ENCODE measurements at places on chromosomes 7 and 10. TPM values are rescaled to one million over a fixed set of nuclear protein-coding genes. Genes with fewer than 3 reads are reported as not detected.

RNF32 gene
- total RNA-seq: 0.32 TPM

EIF5AL1 gene
- total RNA-seq: 0.21 TPM

EPHA1 gene
- not detected for total RNA-seq

PTPRZ1 gene
- 0.64 TPM for total RNA-seq

SP4 gene
- 2.9 TPM for total RNA-seq

NFE2L3 gene
- total RNA-seq: 10.0 TPM

LLCFC1 gene
- not detected for total RNA-seq

LRGUK gene
- total RNA-seq: not detected

NACAD gene
- 7.1 TPM for total RNA-seq

CNOT4 gene
- 14.8 TPM for total RNA-seq

FAM25A gene
- total RNA-seq: not detected

OR6B1 gene
- total RNA-seq: not detected

ZNF511 gene
- total RNA-seq: 51.8 TPM

OR2A12 gene
- total RNA-seq: not detected

SVOPL gene
- not detected for total RNA-seq

CFAP70 gene
- not detected for total RNA-seq

GRCh38 chr10:59085054-59085453, 91.4 kb upstream of the PHYHIPL start:
- no peak for DNase-seq

DNA sequence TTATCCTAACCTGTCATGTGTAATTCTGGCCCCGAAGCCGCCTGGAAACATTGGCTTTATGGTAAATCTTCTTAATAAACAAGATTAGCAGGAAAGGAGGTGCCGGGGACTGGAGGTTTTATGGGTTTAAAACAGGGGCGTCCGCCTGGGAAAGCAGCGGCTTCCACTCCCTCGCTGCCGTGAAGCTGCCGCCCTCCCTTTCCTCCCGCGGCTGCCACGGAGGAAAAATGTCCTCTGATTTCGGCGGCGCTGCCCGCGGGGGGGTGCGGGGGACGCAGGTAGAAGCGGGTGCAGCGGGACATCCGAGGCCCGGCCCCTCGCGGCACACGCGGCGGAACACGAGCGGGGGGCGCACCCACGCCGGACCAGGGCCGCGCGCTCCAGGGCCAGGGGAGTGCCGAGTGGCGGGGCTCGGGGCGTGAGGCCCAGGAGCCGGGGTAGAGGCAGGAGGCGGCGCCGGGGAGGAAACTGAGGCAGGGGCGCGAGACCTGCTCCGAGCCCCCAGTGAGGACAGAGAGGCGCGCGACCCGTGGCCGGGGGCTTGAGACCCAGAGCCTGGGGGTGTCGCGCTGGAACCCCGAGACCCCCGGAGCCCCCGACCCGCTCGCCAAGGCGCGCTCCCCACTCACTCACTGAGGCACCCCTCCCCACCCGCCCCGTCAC, 993 bp downstream of the PTPRN2 start:
- DNase-seq: no peak

DNA sequence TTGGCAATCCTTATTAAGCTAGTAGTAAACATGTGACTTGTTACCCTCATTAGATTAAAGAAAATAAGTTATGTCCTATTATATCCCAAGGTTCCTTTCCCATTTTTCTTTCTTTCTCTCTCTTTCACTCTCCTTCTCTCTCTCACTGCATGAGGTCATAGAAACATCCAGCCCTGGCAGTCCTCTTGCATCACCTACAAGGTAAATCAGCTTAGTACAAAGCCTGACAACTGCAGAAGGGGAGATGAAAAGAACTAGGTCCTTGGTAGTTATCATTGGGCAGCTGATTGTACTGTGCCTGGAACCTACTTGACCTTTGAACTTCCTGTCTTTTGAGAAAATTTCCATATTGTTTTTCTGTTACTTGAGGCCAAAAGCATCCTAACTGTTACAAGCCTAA, 307.9 kb upstream of the SP8 start:
- DNase-seq: no peak

DNA sequence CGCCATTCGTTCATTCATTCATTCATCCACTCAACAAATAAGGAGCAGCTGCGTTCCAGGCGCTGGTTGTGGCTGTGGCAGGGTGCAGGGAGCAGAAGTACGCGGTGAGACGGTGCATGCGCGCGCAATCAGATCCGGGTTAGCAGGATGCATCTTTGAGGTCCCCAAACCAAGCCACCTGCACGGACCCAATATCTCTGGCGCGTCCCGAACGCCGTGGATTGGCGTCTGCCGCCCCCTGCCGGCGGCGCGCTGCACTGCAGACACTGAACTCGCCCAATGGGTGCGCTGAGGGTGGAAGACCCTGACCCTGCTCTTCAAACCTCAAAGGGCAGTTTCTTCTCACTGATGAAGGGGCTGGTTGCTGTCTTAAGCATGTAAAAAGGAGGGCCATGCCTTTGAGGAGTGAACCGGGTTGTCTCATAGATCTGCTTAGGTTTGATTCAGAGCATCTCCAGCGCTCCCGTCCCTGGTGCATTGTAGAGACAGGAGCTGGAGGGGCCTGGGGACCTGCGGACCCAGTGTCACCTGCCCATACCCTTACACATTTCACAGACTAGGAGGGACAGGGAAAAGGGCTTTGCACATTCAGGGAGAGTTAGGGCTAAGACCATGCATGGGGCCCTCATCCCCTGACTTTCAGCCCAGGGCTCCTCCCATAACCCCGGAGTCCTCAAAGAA, 102.5 kb downstream of the RAMP3 start:
- DNase-seq: no peak

DNA sequence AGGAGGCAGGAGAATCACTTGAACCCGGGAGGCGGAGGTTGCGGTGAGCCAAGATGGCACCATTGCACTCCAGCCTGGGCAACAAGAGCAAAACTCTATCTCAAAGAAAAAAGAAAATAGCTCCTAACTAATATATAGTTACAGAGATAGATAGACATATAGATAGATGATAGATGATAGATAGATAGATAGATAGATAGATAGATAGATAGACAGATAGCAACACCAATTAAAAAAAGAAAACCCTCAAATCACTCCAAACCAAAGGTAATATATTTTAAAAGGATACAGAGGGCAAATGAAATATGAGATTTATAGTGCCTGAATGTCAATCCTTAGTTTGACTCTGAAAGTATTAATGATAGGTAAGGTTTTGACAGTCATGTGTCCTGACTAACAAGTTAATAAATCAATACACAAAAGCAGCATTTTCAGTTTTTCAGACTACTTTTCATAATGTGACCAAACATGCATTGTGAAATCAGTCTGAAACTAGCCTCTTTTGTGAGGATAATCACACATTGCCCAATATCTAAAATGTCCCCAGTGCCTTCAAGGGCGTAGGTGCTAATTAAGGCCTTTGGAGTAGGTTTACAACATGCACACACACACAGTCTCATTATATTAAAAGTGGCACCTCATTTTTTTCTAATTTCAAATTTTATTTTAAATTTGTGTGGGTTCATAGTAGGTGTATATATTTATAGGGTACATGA, 61.2 kb downstream of the BPGM start:
- no peak for DNase-seq

- DNase-seq: no peak
Measured at GRCh38 chr10:124691421-124692099, 52.6 kb downstream of the FAM53B start.

DNA sequence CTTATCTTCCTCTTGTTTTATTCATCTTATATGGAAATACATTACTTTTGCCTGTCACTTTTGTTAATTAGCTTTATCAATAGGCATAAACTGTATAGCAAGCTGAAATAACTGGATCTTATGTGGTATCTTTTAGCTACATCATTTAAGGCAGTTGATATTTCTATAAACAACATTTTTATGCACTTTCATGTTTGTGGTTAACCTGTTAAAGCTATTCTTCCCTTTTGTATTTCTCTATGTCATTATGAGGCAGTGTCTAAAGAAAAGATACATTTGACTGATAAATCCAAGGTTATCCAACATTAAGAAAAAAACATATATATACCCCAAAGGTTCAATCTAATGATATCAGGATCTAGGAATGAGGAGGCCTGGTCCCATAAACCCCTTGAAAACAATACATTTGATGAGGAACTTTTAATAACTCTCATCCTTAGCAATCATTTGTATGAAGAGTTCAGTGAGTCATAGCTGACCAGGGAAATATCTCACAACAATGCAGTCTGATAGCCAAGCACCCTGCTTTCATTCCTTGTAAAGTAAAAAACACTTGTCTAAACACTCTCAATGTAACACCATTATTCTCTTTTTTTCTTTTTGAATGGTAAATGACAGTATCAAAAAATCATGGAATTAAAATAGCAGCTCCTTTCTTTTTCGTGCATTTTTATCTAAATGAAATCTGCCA, 300.9 kb downstream of the NEBL start:
- no peak for DNase-seq

DNA sequence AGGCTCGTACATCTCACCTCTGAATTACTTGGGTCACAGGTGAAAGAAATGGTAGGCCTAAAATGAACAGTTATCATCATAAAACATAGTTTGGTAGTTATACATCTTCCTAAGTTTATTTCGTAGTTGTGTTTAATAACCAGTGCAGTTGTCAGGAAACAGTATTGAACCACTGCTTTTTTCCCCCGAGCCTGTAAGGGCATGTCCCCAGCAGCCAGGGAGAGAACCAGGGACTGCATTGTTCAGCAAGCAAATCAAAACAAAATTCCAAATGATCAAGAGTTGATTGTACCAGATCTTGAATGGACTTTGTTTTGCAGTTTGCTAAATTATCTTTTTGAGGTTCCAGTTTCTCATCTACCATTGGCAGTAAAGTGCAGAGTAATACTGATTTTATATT, 2.4 kb downstream of the EIF4H start:
- DNase-seq: no peak

DNA sequence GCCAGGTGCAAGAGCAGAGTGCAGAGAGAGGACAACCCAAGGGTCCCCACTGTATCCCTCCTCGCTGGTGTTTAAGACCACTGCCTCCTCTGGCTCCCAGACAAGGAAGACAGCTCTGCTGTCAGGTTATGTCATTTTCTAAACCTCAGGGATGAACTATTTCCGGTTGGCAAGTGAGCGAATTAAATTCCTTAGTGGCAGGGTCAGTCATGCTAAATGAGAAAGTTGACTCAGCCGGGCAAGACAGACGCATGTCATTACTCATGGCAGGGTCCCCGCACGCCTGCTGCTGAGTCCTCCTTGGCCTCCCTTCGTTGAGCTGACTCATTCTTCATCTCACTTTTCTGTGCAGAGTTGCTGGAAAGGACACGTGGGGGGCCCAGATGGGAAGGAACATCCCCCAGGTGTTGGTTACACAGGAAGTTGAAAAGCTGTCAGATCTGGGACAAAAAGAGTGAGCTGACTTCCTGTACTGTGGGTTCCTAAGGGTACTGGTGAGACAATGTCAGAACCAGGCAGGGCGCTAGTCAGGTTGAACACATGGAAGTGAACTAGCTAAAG, 47.1 kb upstream of the UCN3 start:
- DNase-seq: no peak

GRCh38 chr10:110506448-110506847, 8.7 kb downstream of the DUSP5 start:
- DNase-seq: no peak

GRCh38 chr7:99311702-99312101, 14.0 kb upstream of the ARPC1A start:
- no peak for DNase-seq

DNA sequence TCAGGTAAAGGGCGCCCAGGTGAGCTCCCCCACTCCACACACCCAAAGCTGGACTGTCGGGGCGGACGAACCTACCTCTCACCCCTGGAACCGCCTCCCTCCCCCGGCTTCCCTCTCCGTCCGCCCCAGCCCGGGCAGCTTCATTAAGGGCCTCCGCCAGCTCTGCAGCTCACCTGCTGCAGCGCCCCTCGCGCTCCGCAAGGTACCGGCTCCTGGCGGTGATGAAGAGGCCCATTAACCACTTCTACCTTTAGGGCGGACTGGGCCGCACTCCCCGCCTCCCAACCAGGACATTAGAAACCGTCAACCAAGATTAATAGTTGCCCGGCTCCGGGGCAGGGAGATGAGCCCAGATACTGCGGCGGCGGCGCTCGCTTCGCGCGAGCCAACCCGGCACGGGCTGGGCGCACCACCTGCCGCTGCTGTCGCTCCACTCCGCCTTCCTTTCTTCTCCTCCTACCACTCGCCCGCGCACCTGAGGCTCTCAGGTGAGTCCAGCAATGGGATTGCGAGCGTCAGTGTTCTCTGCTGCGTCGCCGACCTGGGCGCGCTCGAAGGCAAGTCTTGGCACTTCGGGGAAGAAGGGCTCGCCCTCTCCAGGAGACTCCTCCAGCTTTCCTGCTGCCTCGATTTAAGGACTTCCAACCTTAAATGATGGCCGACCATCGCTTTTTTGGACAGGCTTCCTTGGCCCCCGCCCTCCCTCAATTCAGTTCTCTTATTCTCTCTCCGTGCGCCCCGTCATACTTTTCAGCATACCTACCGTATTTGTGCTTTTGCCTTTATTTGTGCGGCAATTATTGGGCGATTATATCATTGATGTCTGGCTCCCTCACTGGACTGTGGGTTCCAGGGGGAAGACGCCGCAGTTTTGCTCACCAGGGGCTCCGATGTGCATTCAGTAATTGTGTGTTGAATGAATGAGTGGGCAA, 13.6 kb upstream of the KAZALD1 start:
- DNase-seq: no peak

GRCh38 chr10:98224509-98224908, 43.5 kb downstream of the LOXL4 start:
- DNase-seq: no peak

- DNase-seq: no peak
Measured at GRCh38 chr7:2090526-2091520, 141.9 kb downstream of the MAD1L1 start.

- DNase-seq: no peak
Measured at GRCh38 chr10:112768121-112768520, 181.9 kb upstream of the TCF7L2 start.

DNA sequence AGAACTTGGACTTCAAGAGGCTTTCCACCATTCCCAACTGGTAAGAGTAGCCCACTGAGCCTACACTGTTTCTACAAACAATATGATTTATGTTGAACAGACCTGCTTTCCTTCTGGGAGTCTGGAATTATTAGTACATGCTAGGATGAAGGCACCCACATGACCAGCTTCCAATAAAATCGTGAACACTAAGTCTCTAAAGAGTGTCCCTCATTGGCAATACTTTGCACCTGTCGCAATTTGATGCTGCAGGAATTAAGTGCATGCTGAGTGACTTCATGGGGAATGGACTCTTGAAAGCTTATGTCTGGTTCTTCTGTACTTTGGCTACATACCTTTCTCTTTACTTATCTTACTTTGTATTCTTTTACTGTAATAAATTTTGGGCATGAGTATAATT, 305.2 kb upstream of the GHITM start:
- no peak for DNase-seq

GRCh38 chr10:93106631-93107072, 33.0 kb downstream of the CYP26A1 start:
- no peak for DNase-seq

GRCh38 chr7:48637382-48637781, 287.0 kb upstream of the CDC14C start:
- DNase-seq: no peak

Measured in ascending aorta (tissue), 2 donors.